ENCODE measurements at places on chromosomes 7 and 10.
A peak's percentile ranks its signal among the peaks of the same experiment; 100 is the strongest.

- no peak for DNase-seq
These were observed 164.9 kb upstream of the EEPD1 start for GRCh38 chr7:35988105-35988504.

GRCh38 chr10:132708936-132709335 is 77.0 kb downstream of the NKX6-2 start:
- DNase-seq: no peak

DNA sequence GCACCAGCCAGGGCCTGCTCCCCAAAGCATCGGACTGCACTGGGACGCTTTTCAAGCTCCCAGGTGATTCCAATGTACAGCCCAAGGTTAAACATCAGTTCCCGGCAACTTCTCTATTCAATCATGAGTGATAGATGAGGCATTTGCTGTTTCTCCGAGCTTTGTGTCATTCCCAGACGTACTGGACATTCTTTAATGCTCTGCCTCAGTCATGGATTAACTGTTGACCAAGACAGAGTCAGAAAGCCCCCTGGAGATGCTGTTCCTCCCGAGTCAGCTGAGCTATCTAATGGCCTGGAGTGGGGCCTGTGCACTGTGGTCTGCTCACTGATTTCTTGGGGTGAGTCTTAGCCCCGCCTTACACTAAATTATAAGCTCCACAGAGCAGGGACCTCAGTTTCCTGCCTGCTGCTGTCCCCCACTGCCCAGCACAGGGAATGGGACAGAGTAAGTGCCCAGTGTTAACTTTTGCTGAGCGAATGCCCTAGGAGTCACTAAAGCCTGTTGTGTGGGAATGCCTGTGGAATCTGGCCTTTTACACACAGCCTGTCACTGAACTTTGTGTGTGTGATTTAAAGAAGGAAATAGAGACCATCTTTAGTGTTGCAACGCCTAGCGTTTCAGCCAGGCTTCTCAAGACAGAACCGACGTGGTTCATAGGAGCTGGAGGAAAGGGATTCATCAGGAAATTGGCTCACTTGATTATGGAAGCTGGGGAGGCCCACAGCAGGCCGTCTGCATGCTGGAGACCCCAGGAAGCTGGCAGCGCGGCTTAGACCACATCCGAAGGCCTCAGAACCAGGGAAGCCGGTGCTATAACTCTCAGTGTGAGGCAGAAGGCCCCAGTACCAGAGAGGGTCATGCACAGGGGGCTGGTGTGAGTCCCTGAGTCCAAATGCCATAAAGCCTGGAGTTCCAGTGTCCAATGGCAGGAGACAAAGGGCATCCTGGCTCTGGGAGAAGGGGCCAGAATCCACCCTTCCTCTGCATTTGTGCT is 29.3 kb upstream of the RNF32 start:
- no peak for DNase-seq

- DNase-seq: no peak
These were observed 56.1 kb upstream of the ADGRA1 start for GRCh38 chr10:133031541-133032125.

DNA sequence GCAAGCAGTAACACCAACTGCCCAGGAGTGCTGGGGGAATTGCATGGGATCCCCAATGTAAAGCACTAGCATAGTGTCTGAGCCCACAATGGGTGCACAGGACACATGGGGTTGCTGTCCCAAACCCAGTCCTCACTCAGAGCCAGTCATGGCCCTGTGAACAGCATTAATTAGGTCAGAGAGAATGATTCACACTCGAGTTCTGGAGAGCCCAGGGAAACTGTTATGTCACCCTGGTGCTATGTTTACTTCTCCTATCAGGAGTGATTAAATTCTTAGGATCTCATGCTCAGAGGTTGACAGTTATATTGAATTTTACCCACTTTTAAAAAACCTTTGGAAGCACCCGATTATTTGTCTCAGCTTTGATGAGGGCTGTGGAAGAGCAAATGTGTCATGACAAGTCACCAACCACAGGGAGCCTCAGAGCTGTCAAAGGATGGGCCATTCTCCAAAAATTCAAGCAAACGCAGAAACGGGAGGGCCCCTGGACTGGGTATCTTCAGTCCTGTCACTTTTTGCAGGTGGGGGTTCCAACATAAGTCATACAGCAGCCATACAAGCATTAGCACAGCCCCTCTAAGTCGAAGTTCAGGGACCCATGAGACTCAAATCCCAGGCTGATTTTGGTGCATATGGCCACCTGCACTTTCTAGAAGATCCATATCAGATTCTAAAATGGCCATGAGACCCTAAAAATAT is 1.3 kb upstream of the RASSF4 start:
- DNase-seq: no peak

GRCh38 chr7:7662527-7662926 is 22.0 kb downstream of the UMAD1 start:
- DNase-seq: peak; percentile 43

- DNase-seq: no peak
These were observed 56.6 kb upstream of the STEAP4 start for GRCh38 chr7:88363249-88363648.

DNA sequence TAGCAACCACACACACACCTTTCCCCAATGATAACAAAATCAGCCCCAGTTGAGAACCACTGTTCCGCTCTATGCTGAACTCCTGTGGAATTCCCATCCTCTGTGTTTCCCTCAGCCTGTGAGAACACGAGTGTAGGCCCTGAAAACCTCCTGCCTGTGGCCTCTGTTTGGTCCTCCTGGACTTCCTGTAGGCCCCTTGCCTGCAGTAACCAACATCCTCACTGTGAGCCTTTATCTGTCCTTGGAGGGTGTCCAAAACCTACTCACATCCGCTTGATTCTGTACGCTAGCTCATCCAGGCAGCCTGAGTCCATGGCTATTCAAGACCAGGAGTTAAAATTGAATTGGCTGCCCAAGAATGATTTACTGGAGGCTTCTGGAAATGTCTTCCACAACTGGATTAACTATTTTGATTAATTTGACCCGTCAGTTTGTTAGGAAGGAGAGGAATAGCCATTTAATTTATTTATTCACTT is 149.8 kb downstream of the AKR1D1 start:
- no peak for DNase-seq

GRCh38 chr7:100854146-100854895 is 1.8 kb downstream of the SLC12A9 start:
- no peak for DNase-seq

- no peak for DNase-seq
These were observed 208.5 kb upstream of the NRP1 start for GRCh38 chr10:33542752-33543505.

GRCh38 chr7:12322284-12322902 is 81.3 kb downstream of the VWDE start:
- peak; percentile 80 for DNase-seq

- no peak for DNase-seq
These were observed 20.1 kb downstream of the AFAP1L2 start for GRCh38 chr10:114384181-114384580.

- DNase-seq: no peak
These were observed 180.0 kb downstream of the BTAF1 start for GRCh38 chr10:92103376-92104090.

- no peak for DNase-seq
These were observed 111.6 kb upstream of the MEOX2 start for GRCh38 chr7:15798081-15798480.

DNA sequence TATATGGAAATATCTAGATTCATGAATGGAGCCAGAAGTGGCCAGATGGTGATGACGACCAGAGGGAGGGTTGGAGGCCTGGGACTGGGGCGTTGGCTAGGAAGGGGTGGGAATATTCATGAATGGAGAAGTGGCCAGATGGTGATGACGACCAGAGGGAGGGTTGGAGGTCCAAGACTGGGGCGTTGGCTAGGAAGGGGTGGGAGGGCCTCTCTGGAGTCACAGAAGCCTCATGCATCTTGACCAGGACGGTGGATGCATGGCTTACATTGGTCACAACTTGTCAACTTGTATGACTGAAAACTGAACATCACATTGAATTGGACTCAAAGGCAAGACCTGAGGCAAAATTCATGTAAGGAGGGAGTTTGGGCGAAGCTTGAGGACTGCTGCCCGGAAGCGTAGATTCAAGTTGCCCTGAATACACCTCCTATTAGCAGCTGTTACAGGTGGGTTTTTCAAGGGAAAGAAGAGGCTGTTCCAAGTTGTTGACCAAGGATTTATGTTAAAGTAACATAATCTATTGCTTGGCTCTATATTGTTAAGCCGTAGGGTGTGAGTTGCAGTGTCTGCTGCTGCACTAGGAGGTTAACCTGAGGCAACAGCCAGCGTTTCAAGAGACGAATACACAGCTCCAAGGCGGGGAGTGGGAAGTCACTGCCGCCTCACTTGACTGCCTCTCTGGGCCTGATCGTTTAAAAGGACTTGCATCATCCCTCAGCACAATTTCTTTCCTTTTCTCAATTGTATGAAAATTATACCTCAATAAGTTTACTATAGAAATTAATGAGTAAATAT is 55.1 kb upstream of the FAM20C start:
- DNase-seq: no peak

GRCh38 chr7:143263266-143264195 is at the start of gene GSTK1:
TSS of gene GSTK1 (plus strand) at chr7:143263441. CDS start at chr7:143263514, 73 bp downstream.
- peak; percentile 64 for DNase-seq

- DNase-seq: no peak
These were observed 6.4 kb downstream of the GCK start for GRCh38 chr7:44182827-44183226.

GRCh38 chr10:122163174-122164022 is 107.7 kb upstream of the BTBD16 start:
- DNase-seq: peak; percentile 20

DNA sequence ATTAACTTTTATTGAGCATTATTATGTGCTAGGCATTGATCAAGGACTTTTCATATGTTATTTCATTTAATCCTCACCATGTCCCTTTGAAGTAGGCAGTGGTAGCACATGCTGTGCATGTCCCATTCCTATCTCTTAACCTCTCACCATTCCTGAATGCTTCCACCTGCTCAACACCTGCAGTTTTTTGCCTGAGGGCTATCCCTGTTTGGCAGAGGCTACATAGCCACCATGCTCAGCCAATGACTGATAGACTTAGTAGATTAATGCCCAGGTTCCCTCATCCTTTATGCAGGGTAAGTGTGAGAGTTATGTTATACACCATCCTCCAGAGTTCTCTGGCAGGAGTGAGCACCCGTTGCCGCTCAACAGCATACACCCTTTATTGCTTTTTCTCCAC is 387.8 kb downstream of the BBS9 start:
- DNase-seq: peak; percentile 77

GRCh38 chr10:132945894-132946255 is 3.5 kb upstream of the CFAP46 start:
- no peak for DNase-seq

DNA sequence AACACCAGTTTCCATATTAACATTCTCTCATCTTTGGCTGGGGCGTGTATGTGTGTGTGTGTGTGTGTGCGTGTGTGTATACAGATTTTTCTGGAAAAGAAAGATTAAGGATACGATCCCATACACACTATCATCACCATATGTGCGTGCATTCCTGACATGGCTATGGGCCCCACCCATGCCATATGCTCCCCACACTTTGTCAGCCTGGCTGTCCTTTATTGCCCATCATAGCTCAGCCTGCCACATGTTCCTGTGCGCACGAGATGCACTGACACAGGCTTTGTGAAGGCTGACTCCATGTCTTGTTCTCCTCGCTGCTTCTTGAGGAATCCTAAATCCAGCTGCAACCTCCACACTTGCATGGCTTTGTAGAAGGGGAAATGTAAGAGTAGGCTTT is 984.1 kb downstream of the LRMDA start:
- DNase-seq: no peak

DNA sequence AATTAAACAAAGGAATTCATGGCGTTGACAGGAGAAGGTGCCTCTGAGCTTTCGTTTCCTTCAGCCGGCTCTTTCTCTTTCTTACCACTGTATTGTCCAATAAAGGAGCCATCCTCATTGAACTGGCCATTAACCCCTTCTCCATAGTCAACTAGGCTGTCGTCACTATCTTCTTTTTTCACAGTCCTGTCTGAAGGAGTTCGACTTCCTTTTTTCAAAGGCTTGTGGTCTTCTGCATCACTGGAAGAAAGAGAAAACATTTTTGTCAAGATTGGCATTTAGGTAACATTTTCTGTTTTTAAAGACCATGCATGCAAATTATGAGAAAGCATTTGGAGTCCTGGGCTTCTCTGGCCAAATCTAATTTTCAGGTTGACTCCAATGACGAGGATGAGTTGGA is 19.7 kb upstream of the LAMB4 start:
- DNase-seq: no peak

- DNase-seq: no peak
These were observed 59.9 kb downstream of the CACUL1 start for GRCh38 chr10:118694848-118695247.

GRCh38 chr10:62023329-62023728 is 121.8 kb downstream of the ARID5B start:
- no peak for DNase-seq

DNA sequence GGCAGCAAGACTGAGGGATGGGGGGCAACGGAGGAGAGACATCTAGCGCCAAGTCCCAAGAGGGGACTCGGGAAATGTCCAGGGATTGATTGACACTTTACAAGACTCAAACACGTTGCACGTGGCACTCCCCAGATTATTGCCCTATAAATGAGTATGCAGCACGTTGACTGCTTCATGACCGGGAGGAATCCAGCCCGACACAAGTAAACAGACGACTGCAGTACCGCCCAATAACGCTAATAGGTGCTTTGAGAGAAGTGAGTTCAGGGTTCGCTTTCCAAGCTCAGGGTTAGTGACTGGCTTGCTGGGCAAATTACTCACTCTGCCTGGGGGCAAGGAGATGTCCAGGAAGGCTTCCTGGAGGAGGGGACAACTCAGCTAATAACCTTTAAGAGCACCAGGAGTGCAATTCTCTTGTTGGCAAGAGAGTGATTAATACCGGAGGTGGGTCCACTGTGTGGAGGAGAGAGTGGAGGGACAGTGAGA is 73.3 kb upstream of the MYL10 start:
- DNase-seq: no peak

- peak; percentile 63 for DNase-seq
These were observed 119.9 kb downstream of the TFEC start for GRCh38 chr7:115910541-115911164.

DNA sequence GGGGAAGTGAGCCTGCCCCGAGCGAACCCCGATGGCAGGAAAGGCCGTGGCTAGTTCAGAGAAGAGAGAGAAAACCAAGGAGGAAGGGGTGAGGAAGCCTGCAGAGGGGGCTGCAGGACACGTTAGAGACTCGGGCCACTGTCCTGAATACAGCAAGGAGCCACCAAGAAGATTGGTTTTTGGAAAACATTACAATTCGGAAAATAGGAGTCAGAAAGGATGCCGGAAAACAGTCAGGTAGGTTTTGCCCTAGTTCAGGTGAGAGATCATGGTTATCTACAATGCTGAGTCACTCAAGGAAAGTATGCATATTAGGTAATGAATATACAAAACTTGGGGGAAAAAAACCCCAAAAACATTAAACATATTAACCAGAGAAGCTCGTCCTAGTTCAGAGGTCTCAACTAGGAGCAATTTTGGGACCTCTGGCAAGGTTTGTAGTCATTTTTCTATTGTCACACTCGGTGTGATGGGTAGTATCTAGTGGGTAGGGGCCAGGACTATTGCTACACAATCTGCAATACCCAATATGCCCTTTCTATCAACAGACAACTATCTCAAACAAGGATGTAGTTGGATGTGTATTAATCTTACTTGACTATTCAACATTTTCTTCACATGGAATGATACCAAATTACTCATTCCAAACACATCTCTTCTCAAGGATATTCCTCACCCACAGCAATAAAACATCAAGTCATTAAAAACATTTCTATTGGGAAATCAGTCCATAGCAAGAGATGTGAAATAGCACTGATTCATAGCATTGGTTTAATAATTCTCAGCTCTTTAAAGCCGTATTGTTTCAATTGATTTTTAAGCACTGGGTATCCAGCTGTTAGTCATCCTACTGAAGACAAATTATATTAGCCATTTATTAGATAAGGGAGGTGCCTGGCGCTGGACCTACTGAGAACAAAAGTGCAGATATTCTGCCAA is 74.4 kb upstream of the RSU1 start:
- DNase-seq: no peak

All from NCI-H1105 treated with DMSO at 0.1 percent for 48 hours (cell line).